Stimulated activated CD4-positive, alpha-beta T cell treated with anti-CD3 and anti-CD28 coated beads, Interleukin-1b, Interleukin-23, amount 100 ng/mL, for 4 hours (primary cell): ENCODE measurements at places on chromosomes 7 and 10.

- DNase-seq = no peak
Observed at GRCh38 chr10:20858292-20859124, 38.6 kb downstream of the NEBL start.

GRCh38 chr10:124470544-124471434 lies 9.2 kb downstream of the LHPP start:
- no peak for DNase-seq

- no peak for DNase-seq
Observed at GRCh38 chr7:151539088-151539671, 19.5 kb upstream of the RHEB start.

- no peak for DNase-seq
Observed at GRCh38 chr7:139767561-139767982, 10.2 kb downstream of the HIPK2 start.

GRCh38 chr7:16986755-16987154 lies 105.0 kb upstream of the AGR3 start:
- DNase-seq = no peak

DNA sequence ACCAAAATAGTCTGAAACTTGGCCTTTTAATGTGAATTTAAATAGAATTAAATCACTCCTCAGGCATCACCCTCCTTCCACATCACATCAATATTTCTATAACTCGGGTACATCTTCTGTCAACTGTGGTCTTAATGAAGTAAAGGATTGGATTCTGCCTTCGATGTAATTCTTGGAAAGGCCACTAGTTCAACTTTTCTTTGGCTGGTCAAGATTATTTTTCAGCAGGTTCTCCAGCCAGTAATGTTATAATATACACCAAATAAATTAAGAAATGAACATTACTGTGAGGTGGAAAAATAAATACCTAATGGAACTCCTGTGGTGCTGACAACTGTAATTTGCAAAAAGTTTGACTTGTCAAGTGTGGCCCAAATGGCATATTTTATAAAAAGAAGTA lies 9.7 kb upstream of the SLC16A9 start:
- no peak for DNase-seq

GRCh38 chr7:30649717-30650420 lies 32.4 kb downstream of the CRHR2 start:
- no peak for DNase-seq

DNA sequence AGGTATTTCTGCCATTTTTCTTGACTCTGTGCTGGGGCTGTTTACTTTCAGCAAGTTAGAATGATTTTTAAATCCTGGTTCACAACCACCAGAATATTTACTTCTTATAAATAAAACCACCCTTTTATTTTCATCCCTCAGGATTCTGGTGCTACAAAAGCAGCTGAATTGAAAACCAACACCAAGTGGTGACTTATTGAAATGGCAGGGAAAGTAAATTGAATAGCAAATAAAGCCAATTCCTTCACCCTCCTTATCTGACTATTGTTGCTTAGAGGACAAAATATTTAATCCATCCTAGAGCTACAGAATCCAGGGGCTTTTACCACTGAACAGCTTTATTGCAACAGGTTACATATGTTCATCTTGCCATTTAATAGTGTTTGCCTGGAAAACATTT lies 828.6 kb upstream of the GHITM start:
- DNase-seq = no peak

GRCh38 chr7:143269251-143269650 lies 6.0 kb downstream of the GSTK1 start:
- DNase-seq = no peak

DNA sequence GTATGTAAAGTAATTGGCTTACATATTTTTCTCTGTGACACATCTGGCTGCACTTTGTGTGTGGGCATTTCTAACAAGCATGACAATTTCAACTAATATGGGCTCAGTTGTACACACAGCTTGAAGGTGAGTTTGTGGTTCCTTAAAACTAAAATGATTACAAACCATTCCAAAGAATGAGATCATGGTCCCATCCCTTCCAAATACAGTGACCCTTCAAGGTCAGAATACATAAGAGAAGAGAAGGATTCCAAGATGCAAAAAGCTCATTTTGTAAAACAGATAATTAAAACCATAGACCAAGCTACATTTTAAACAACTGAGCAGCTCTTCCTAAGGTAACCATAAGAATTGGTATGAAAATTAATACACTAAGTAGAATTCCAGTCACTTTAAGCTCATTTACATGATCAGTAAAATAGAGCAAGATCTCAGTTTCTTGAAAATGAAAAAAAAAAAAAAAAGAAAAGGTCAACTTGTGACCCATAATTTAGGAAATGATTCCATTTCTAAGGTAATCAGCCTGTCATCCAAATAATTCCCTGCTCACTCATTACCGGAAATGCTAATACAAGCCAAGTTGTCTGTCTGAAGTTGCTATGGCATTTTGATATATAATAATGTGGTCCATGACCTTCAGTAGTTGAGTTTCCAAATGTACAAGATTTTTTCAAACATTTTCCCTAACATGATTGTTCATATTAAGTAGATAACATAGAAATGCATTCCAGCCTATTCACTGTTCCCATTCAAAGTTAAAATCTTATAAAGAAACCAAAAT lies 688.5 kb downstream of the PARD3 start:
- DNase-seq = no peak

GRCh38 chr10:52172581-52172980 lies 141.5 kb upstream of the DKK1 start:
- no peak for DNase-seq

- DNase-seq = no peak
Observed at GRCh38 chr7:155713384-155713783, 68.9 kb downstream of the RBM33 start.

DNA sequence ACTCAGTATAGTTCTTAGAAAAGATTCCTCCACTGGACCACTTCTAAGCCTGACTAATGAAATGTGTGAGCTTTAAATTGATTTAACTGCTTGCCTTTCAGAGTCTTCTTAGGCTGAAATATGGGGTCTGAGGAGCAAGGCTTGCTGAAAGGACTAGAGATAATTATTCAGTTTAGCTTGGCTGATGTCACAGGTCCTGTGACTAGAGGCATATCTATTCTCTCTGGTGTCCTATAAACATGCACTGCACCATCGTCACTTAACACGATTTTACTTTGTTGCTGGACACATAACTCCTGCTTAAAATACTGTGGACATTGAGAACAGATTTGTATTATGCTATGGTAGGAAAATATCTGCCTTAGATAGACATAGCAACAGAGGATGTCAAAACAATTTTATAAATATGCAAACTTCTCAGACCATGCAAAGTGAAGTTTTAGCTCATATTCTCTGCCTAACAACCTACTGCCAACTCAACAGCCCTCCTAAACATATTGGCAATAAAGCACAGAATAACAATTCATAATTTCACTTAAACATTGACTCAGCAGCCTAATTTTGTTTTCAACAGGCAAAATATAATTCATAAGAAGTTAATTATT lies 80.2 kb downstream of the RNF133 start:
- no peak for DNase-seq

DNA sequence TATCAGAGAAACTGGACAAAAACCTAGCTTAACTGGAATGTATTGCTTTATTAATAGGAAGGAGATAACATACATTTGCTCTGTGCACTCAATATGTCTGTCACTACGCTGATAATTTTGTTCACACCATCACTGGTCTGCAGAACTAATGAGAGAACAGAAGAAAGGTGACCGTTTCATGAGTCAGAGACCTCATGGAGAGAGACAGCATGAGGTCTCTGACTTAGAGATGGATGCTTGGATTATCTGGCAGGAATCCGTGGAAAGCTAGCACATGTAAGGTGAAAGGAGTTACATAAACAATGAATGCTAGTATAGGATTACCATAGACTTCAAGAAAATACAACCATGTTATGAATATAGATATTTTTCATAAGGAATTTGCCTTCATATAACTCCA lies 947.3 kb downstream of the IPMK start:
- DNase-seq = no peak
